Epithelial cell of proximal tubule (primary cell): ENCODE measurements at places on chromosomes 3 and 15. TPM values are rescaled to one million over a fixed set of nuclear protein-coding genes. Genes with fewer than 3 reads are reported as not detected.

GRCh38 chr3:175404027-175404426, 544.9 kb downstream of the NAALADL2 start:
- no peak for DNase-seq

GRCh38 chr15:44163370-44163769, 31.7 kb downstream of the FRMD5 start:
- no peak for DNase-seq

Gene TM6SF1
- total RNA-seq = 0.81 and 2.0 TPM in 2 replicates

DNA sequence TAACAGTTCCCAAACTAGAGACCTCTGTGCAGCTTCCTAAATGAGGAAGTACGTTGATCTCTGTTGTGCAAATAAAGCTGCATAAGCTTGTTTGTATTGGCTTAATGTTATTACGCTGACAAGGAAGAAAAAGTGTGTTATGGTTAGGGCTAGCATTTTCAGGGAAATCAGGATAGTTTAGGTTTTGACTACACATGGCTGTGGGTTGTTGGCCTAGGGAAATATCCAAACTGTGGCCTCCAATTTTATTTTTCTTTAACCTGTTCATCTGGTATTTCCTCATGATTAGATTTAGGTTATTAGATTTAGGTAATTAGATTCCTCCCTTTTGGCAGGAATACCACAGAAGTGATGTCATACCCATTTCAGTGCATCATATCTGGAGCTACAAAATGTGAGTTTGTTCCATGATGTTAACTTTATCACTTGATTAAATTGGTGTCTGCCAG, 8.7 kb upstream of the MCCC1 start:
- no peak for DNase-seq

Gene UCN2
- total RNA-seq = 4.8 and 6.6 TPM in 2 replicates

GRCh38 chr3:134066158-134066541, 36.4 kb upstream of the SLCO2A1 start:
- DNase-seq = no peak

DNA sequence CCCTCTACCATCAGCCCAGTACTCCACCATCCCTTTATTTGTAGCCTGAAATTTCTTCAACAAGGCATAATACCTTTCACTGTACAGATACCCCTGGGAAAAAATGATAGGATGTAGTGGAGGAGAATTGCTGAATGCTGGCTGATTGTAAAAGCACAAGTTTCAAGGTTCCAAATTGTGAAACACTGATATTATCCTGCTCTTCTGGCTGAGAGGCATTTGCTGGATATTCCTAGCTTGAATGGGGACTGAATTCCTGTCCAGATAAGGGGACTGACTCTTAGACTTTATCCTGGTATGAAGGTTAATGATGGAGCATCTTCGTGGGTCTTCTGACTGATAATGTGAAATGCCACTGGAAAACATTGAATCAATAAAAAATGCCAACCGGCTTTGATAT, 9.0 kb upstream of the C3orf85 start:
- no peak for DNase-seq

Gene AP3B2
- under 0.01 and 0.07 TPM in 2 replicates for total RNA-seq

- DNase-seq = no peak
Observed at GRCh38 chr3:101631098-101631796, 45.7 kb downstream of the ZBTB11 start.
